Stimulated activated CD4-positive, alpha-beta T cell treated with anti-CD3 and anti-CD28 coated beads, Interleukin-4, amount 100 ng/mL, for 4 hours (primary cell): ENCODE measurements at places on chromosomes 1 and 21.

DNA sequence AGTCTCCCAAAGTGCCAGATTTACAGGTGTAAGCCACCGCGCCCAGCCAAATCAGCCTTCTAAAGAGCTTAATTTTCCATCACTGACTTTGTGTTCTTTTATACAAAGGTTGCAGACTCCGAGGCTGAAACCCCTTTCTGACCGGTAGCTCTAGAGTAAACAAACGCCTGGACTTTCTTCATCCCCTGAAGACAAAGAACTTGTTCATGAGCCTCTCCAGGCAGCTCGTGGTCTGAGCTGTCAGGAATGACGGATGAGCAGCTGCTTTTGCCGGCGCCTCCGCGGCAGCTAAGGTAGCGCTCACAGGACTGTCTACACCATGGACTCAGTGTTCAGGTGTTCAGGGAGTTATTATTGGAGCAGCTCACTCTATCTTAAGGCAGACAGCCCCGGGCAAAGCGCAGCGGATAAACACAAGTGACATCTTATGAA lies 128.5 kb upstream of the ERRFI1 start:
- DNase-seq: no peak

DNA sequence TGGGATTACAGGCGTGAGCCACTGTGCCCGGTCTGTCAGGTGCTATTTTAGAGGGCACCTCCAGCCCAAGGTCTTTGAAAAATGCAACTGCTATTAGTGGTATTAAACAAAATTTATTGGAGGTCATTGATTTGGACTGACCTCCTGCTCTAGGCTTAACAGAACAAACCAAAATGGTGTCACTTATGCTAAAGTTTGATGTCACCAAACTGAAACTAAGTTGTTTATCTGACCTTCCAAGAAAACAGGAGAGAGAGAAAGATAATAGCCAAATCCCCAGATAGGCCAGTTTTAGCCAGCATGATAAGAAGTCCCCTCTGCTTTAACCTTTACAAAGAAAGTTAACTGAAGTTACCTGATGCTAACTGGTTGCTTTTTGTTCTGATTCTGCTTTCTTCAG lies 8.1 kb upstream of the INAVA start:
- no peak for DNase-seq

GRCh38 chr1:54499360-54500106 lies 48.5 kb upstream of the ACOT11 start:
- DNase-seq: peak; percentile 19

- no peak for DNase-seq
Measured at GRCh38 chr1:10295481-10296085, 85.2 kb downstream of the KIF1B start.
